Aorta (tissue), 5 donors: ENCODE measurements at places on chromosomes 1 and 21. TPM values are rescaled to one million over a fixed set of nuclear protein-coding genes. Genes with fewer than 3 reads are reported as not detected.
A peak's percentile ranks its signal among the peaks of the same experiment; 100 is the strongest.

The CELA3B gene
- 1.8 TPM for total RNA-seq

GRCh38 chr1:206685769-206686477, 1.2 kb downstream of the MAPKAPK2 start:
- DNase-seq: peak; percentile 76

DNA sequence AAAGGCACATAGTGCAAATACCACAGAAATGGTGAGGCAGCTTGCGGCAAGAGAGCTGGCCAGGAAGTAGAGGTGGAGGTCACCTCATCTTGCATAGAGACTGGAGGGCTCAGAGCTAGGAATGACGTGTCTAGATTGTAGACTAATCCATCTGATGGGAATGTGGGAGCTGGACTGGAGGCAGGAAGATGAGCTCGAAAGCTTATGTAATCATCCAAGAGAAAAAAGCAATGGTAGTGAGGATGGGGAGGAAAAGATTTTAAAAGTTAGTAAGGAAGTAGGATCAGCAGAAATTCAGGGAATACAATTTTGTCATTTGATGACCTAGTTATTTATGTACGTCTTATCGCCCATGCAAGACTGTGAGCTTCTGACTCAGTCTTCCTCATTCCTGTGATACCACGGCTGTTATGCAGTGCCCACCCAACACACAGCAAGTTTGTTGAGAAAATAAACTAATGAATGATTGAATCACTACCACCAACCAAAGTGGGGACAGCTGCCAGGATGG, 123.9 kb downstream of the RRAGC start:
- no peak for DNase-seq

- no peak for DNase-seq
These were observed 193.9 kb upstream of the SNX7 start for GRCh38 chr1:98467586-98467985.

The LEMD1 gene
- total RNA-seq: not detected

GRCh38 chr1:205396967-205397616, 24.8 kb downstream of the LEMD1 start:
- no peak for DNase-seq

GRCh38 chr1:110053552-110054428, 16.7 kb downstream of the ALX3 start:
- DNase-seq: peak; percentile 70

DNA sequence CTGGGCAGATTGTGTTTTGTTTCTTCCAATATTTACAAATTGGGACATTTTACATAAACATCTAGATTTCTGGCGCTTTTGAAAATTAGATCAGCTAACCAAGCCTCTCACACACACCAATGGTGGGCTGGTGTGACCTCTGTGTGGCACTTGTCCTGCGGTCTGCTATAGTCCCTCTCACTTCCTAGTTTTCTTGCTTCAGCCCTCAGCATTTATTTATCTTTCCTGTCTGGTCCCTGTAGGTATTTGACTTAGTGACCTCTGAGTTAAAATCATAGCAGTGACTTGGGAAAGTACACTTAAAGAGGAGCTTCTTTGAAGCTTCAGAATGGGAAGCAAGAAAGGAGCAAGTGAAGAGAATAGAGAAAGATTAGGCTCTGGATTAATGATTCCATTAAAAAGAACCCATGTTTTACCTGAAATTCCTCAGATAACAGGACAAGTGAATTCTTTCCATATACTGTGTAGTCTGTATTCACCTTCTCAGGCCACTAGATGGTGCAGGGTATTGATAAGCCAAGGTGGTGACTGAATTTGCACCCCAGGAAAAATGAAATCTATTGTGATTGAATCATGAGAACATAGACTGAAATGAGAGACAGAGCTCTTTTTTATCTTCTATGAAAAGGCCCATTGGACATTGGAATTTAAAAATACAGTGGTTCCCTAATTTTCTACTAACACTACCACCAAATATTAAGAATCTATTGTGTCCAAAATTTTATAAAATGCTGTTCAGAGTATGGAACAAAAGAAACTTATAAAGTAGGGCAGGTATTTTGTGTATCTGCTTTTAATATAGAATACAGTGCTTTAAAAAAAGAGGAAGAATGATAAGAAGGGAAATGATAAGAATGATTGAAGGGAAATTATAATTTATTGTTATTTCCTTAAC, 7.1 kb upstream of the DIPK1A start:
- DNase-seq: no peak

DNA sequence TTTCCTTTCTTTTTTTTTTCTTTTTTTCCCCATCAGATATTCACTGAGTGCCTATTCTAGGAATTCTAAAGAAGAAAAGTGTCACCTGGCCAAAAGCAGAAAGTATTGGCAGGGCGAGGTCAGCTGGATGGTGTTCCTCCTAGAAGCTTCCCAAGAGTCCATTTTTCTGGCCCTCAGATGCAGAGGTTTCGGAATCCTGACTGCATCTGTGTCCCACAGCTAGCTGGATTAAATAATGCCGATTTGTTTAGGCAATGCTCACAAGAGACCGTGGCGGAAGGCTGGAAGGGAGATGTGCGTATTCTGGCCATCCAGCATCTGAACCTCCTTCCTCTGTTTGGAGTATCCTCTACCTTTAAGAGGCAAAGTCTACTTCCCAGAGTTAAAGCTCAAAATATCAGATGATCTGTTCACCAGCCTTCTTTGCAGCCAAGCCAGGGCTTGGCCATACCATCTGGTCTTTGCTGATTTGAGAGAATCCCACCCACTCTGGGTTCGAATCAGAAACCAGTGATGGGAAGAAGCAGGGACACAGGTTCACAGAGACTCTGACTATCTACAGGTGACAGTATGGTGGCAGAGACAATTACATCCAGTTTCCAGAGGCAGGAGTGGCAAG, 5.4 kb upstream of the TENT5C start:
- no peak for DNase-seq

The NBPF3 gene
- total RNA-seq: 6.6 TPM

- DNase-seq: no peak
These were observed 992.8 kb upstream of the ADGRL2 start for GRCh38 chr1:80807981-80808380.

The GCSAML gene
- 0.06 TPM for total RNA-seq

- no peak for DNase-seq
These were observed 11.6 kb upstream of the NCMAP start for GRCh38 chr1:24544239-24544638.

DNA sequence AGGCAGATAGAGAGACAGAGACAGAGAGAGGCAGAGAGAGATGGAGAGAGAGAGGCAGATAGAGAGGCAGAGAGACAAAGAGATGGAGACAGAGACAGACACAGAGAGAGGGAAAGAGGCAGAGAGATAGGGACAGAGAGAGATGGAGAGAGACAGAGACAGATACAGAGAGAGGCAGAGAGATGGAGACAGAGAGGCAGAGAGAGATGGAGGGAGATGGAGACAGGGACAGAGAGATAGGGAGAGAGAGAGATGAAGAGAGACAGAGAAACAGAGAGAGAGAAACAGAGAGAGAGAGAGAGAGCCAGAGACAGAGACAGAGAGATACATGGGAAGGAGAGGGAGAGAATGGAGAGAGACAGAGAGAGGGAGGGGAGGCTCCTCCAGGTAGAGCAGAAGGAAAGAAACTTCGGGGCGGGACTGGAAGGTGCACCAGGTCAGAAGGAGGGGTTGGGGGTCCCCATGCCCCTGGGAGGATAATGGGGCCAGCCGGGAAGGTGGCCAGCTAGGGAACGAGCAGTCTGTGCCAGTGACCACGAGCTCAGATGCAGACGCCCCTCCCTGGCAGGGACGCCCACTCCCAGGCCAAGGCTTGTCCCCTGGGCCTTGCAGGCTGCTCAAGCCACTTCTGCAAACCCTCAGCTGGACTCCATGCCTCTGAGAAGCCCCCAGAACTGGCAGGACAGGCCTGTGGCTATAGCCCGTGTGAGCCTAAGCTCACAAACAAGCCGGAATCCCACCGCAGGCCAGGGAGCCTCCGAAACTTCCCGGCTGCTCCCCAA, 3.3 kb downstream of the FNDC10 start:
- DNase-seq: no peak

DNA sequence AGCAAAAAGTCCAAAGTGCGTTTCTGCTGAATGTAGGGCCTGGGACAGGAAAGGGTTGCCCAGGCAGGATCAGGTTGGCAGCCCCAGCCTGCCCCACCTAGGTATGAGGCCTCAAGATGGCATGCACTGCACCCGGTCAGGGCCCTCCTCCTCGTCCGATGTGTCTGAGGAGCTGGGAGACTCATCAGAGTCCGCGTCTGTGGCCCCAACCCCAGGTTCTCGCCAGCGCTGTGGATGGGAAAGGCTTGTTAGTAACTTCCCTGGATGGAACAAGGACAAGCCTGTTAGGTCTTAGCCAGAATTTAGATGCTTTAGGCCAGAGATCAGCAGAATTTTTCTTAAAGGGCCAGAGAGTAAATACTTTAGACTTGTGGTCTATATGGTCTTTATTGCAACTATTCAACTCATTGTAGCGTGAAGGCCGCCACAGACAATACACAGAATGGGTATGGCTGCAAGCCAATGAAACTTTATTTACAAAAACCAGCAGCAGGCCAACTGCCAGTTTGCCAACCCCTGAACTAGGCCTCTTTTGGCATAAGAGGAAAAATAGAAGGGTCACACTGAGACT, 12.4 kb downstream of the PEA15 start:
- peak; percentile 83 for DNase-seq

DNA sequence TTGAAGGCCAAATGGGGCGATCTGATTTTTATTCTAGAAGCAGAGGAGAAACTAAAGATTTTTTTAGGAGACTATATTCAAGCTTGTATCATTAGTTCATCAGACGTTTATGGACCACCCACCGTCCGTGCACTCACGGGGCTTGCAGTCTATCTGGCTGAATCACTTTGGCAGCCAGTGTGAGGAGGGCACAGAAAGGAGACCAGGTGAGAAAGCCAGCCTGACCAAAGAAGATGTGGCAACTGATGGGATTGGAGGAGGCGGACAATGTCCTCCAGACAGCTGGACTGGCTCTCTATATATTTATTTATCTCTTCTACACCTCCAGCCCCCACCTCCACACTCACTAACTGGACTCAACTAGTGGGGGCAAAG, 822 bp upstream of the ELOVL1 start:
- no peak for DNase-seq

DNA sequence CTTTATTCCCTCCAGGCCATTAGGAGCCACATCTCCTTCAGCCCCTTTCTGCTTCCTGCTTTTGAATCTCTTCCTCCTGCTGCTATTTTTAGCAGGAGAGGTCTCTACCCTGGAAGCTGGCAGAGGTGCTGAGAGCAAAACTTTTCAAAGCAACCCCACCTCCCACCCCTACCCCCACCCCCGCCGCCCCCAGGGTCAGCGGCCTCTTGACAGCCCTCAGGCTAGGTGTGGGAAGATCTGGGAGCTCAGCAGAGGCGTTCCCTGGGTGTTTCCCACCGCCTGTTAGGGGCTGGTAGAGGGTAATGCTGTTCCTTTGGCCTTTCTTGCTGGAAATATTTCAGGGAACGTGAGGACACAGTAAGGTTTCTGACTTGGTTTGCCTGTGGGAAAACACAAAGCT, 112.5 kb upstream of the CACHD1 start:
- no peak for DNase-seq

The C21orf58 gene
- 3.7 TPM for total RNA-seq

GRCh38 chr1:72283307-72284083, 1.2 kb upstream of the NEGR1 start:
- peak; percentile 88 for DNase-seq

The PLD5 gene
- 18.1 TPM for total RNA-seq

DNA sequence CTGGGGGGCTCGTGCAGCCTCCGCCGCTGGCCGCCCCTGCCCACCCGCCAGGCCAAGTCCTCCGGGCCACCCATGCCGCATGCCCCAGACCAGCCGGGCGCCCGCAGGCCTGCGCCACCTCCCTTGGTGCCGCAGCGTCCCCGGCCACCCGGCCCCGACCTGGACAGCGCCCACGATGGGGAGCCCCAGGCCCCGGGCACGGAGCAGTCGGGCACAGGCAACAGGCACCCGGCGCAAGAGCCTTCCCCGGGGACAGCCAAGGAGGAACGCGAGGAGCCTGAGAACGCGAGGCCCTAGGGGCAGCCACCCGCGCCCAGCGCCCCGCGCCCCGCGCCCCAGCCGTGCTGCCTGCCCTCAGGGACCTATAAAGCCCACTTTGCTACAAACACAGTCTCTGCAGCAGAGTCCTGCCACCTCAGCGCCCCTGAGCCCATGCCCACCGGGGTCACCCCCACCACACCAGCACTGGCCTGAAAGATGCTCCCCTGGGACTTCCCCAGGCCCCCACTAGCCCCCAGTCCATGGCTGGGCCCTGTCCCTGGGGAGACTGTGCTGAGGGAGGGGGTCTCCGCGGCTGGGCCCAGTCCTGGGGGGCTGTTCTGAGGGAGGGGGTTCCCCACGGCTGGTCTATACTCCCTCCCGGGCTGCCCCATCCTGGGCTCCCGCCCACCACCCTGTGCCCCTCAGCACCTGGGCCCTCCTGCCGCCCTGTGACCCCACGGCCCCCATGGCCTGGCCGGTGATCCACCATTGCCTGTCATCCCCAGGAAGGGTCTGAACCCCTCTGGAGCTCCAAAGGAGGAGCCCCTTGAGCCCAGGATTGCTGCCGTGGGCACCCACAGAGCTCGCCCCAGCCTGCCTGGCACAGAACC, 8.6 kb downstream of the TNFRSF18 start:
- DNase-seq: peak; percentile 43

DNA sequence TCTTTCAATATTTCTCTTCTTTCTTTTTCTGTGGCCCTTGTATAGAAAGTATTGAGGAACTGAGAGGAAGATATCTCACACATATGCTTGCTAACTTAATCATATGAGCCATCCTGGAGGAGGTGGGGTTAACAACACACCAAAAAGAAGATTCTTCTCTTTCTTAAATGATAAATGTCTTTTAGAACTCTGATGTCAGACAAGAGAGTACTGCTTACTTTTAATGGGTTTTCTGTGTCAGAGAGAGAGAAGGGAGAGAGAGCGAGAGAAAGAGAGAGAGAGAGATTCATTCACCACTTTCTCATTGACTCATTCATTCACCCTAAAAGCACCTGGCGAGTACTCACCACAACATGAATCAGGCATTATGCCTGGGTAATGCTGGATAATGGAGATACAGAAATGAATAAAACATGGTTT, 250.3 kb upstream of the SGIP1 start:
- DNase-seq: no peak

GRCh38 chr1:230864441-230864840, 3.9 kb downstream of the C1orf198 start:
- no peak for DNase-seq
